Stimulated activated CD8-positive, alpha-beta memory T cell treated with anti-CD3 and anti-CD28 coated beads, Interleukin-4, amount 100 ng/mL, for 4 hours (primary cell): ENCODE measurements at places on chromosomes 4 and X.

DNA sequence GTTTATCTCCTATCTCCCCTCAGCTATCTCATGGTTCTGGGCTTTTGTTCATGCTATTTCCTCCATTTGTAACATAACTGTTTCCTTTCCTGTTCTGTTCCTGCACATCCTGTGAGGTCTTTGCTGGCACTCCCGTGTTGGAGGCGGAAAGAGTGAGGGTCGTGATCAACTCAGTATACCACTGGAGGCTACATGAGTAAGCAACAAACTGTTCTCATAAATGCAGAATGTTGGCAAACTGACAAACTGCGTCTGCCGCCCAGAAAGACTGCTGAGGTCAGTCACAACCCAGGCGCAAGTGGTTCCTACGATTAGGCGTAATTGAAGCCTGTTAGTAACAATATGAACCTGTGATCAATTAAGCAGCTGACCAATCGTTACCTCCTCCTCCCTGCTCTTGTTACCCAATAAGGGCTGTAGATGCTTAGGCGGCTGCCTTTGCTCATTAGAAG lies 48.8 kb downstream of the C4orf33 start:
- DNase-seq = no peak

- DNase-seq = no peak
Measured at GRCh38 chrX:111483135-111483534, 28.3 kb upstream of the SERTM2 start.

DNA sequence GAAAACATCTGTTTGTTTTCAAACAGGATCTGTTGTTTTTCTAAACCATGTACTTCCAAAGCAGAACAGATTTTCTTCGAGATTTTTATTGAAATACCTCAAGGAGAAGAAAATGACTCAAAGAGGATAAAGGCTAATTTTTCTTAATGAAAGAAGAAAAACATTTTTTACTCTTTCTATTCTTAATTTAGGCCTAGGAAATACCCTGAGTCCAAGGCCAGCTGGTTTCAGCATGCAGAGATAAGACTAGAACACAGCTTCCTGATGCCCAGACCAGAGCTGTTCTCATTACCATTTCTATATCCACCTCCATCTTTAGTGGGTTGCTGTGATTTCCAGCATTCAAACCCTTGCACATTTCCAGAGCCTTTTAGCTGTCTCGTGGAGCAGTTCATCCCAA lies 18.3 kb downstream of the GAB1 start:
- DNase-seq = no peak

- DNase-seq = no peak
Measured at GRCh38 chr4:4875147-4875546, 15.7 kb downstream of the MSX1 start.

GRCh38 chr4:73653695-73654106 lies 33.5 kb upstream of the RASSF6 start:
- DNase-seq = no peak
